ENCODE measurements at places on chromosomes 3 and 15.

- no peak for DNase-seq
Measured at GRCh38 chr3:73187328-73187727, 125.9 kb downstream of the EBLN2 start.

DNA sequence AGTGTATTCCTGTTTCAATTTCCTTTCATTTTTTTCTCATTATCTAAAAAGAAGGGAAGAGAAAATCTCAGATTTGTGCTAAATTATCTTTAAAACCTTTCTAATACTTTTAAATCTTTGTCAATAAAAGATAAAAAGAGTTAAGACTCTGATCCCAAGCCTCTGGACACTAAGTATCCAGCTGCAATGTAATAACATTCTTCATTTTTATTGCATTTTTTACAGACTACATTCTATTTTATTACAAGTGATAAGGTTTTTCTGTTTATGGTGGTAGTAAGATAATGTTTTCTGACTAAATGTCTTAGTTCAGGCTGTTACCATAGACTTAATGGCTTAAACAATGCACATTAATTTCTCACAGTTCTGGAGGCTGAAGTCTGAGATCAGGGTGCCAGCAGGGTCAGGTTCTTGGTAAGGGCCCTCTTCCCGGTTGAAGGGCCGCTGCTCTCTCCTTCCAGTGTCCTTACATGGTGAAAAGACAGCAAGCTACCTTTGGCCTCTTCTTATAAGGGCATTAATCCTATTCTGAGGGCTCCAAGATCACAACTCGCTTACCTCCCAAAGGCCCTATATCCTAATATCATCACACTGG lies 19.7 kb downstream of the KCNAB1 start:
- DNase-seq: no peak

DNA sequence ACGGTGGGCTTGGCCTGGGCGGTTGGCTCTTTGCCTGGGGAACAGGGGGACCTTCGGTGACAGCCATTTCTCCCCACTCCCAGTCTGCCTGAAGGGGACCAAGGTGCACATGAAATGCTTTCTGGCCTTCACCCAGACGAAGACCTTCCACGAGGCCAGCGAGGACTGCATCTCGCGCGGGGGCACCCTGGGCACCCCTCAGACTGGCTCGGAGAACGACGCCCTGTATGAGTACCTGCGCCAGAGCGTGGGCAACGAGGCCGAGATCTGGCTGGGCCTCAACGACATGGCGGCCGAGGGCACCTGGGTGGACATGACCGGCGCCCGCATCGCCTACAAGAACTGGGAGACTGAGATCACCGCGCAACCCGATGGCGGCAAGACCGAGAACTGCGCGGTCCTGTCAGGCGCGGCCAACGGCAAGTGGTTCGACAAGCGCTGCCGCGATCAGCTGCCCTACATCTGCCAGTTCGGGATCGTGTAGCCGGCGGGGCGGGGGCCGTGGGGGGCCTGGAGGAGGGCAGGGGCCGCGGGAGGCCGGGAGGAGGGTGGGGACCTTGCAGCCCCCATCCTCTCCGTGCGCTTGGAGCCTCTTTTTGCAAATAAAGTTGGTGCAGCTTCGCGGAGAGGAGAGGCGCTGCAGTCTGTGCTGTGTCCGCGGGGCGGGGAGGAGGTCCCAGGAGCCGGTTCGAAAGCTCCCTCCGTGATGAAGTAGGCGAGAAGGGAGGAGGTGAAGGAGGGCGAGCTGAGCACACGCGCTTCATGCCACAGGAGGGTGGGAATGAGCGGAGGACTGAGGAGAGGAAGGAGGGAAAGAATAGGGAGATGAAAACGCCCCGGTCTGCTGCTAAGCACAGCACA lies 9.6 kb downstream of the CLEC3B start:
- no peak for DNase-seq

DNA sequence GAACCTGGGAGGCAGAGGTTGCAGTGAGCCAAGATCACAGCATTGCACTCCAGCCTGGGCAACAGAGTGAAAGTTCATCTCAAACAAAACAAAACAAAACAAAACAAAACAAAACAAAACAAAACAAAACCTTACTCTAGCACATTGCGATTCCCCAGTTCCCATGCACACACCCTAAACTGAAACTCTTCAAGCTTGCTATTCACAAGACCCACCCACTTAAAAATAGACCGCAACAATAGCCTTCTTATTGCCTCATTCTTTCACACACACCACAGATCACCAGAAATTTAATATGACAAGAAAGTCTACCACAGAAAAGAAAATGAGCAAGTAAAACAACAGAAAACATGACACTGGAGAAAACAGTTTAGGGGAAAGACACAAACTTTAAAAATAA lies 598.4 kb downstream of the FHIT start:
- DNase-seq: no peak

- no peak for DNase-seq
Measured at GRCh38 chr3:59759298-59760031, 709.6 kb upstream of the CFAP20DC start.

GRCh38 chr3:76866729-76867408 lies 173.0 kb upstream of the ROBO2 start:
- DNase-seq: no peak

DNA sequence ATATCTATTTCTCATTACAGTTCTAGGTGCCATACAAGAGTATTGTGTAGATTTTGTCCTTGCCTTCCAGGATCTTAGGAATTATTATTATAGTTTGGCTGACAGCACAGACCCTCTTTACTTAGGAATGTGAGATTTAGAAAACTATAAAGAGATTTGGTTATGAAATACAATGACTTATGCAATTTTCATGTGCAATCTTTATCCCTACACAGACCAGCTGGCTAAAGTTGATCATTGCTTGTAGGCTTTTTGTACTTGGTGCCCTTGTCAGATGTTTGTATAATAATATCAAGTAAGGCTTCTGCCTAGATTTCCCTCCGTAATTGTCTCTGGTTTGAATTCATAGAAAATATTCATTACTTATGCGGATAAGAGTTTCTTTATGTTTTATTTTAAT lies 174.5 kb upstream of the GAP43 start:
- no peak for DNase-seq

DNA sequence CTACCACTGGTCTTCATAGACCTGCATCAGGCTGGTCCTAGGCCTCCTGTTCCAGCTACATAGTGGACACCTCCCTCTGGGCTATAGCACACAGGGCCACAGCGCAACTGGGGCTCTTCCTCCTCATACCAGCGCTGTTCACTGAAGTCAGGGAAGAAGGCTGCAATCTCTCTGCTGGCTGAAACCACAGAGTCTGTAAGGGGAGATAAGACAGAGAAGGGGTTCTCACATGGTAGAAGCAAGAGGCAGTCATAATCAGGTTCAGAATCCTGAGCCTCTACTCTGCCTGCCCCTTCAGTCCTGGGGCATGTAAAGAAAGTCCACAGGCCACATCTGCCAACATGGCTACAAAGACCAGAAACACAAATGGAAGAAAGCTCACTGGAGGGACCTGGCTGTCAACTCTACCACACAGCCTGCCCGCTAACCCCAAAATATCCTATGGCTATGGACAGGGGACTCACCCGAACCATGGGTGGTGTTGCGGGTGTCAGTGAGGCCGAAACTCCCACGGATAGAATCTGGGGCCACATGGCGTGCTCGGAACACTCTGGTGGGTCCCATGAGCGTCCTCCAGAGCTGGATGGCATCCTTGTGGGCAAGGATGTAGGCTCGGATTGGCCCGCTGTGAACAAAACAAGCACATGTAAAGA lies 38.7 kb downstream of the SPINK8 start:
- DNase-seq: no peak
